ENCODE measurements at places on chromosomes 4 and X.

DNA sequence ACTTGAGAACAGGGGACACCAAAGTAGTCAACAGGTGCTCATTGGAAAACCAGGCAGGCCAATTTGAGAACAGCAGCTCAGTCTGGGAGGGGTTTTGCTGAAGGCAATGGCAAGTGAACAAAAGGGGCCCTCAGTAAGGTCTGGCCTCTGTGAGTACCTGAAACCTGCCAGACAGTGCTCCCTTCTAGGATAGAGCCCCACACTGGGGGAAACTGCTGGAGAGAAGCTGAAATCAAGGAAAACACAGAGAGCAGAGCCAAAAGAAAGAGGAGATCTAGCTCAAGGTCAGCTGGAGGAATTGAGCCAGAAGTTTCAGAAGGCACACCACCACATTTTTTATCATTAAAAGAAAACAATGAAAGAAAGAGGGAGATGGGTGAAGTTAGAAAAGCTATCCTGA, 28.2 kb downstream of the PNMA6E start:
- no peak for DNase-seq

DNA sequence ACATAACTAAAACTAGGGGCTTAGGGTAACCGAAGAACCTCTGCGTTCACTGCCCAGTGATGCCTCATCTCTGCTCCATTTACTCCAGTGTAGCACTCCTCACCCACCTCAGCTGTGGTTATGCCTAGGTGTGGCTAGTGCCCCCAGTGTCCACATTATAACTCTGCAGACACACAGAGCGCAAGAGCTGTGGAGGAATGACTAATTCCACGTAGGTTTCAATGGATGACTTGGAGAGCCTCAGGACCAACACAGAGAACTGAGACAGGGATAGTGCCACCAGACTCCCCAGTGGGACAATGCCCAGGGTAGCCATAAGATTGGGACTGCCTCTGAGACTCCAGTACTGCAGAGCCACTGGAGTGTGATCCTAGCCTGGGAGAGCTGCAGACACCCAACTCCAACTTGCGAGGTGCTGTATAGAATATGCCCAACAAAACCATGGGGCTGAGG, 542.4 kb upstream of the DIPK2B start:
- no peak for DNase-seq

- DNase-seq, result no peak
Measured at GRCh38 chr4:130028552-130028951, 932.6 kb downstream of the C4orf33 start.

DNA sequence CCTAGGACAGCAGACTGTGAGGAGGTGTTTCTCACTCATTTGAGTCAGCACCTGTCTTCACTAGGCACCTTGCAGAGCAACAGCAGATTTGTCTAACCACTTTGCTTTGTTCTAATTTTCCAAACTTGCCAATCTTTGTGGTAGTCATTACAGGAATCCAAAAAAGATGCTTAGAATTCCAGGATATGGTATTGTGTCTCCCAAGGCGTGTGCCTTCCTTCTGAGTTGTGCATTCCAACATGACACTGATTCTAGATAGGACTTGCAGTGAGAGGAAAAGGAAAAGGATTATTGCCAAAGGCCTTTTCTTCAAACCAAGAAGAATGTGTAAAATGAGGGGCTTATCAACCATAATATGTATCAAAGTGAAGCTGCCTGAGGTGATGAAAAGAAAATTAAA, 126.2 kb downstream of the MAPK10 start:
- DNase-seq, result no peak

Measured in stimulated activated CD8-positive, alpha-beta memory T cell treated with anti-CD3 and anti-CD28 coated beads, Interleukin-7, amount 100 ng/mL, for 1 hour (primary cell).